A549 (cell line): ENCODE measurements at places on chromosomes 1 and 21. TPM values are rescaled to one million over a fixed set of nuclear protein-coding genes. Genes with fewer than 3 reads are reported as not detected.

- no peak for DNase-seq
Observed at GRCh38 chr1:22556391-22557104, 6.7 kb upstream of the EPHA8 start.

DNA sequence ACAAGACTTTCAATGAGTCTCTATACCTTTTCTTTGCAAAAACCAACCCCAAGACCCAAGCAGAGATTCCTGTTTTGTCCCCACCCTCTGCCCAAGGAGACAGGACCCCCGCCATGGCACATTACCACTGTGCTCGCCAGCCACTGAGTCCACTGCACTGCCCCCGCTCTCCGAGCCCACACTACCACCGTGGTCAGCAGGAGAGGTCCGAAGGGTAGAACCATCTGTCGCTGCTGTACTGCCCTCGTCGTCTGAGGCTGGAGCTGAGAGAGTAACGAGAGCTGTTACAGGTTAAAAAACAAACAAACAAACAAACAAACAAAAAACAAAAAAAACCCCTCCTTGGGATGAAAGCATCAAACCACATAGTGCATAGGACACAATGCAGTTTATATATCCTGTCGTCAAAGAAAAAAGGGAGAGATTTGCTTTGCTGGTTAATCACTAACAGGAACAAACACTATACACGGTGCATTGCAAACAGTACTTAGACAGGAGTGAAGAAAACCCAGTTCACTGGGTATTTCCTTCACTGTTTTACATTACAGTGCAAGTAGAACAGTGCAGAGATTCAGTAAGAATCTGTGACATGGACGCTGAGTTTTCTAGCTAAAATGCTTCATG, 71.0 kb downstream of the UBR4 start:
- no peak for DNase-seq

GRCh38 chr1:105442901-105443300, 1613.6 kb upstream of the PRMT6 start:
- DNase-seq, result no peak

ADCY10 gene
- 0.03 to 0.08 TPM (median 0.04 TPM) in 3 replicates for polyA plus RNA-seq

GRIK3 gene
- polyA plus RNA-seq, result not detected in 3 replicates

- DNase-seq, result no peak
Observed at GRCh38 chr1:34175744-34176143, 963 bp upstream of the C1orf94 start.

DNA sequence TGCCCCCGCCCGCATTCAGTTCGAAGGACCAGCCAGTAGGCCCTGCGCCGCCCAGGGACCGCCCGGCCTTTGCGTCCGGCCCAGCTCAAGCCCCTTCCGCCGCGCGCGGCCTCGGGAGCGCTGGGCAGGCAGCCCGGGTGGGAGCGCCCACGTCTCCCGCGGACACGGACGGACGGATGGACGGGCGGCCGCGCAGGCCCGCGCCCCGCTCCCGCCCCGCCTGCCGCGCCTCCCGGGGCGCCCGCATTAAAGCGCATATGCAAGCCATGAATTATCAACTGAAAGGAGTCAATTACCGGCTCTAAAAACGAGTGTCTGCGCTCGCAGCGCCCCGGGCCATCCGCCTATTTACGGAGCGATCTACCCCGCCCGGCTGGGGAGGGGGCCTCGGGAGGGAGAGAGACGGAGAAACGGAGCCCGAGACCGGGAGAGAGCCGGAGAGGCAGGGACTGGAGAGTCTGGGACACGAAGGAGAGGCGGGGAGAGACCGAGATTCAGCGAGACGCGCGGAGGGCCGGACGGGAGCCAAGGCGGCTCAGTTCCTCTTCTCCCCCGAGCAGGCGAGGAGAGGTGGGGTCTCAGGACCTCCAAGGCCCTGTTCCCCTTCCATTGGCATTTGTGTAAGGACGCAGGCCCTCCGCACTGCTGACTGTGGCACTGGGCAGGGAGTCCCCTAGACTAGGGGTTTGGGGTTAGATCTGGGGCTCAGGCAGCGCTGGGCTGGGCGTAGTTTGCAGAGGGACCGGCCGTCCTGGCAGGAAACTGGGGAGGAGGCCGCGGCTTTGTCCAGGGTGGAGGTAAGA, 41.3 kb upstream of the DMBX1 start:
- DNase-seq, result no peak

BLACAT1 gene
- 0.04 TPM in 1 of 3 replicates, not detected in the others for polyA plus RNA-seq

DNA sequence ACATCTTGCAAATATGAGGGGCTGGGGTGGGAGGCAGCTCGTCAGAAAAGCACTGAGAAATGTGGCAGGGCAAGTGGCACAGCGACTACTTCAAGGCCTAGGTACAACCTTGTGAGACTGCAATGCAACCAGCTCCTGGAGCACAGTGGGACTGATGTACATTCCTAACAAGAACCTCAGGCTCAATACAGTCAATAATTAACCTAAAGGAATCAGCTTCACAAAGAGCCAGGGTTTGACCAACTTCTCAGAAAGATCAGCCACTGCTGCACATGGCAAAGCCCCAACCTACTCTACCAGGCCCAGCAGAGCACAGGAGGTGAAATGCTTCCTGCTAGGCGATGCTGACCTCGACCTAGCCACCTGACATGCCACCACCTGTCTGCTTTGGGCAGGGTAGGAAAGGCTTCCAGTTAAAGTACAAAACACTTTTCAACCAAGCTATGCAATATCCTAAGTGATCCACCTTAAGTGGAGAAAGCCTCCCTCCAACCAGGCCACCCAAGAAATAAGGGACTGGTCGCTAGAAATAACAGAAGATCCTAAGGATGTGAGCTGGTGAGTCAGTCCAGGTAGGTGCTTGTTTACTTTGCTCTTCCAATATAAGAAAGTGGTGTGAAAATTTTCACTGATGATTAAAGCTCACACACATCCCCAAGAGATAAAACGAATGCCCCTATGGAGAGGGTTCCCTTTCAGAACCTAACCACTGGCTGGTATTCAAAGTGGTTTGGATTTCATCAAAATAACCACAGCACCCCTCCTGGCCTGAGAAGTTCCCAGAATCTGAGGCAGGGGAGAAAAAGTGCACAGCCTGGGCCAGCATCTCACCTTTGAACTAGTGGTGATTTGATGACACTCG, 2.1 kb downstream of the RIPK4 start:
- DNase-seq, result no peak

GRCh38 chr21:25625036-25625435, 14.0 kb upstream of the JAM2 start:
- no peak for DNase-seq

LCE2C gene
- not detected in 3 replicates for polyA plus RNA-seq

DNA sequence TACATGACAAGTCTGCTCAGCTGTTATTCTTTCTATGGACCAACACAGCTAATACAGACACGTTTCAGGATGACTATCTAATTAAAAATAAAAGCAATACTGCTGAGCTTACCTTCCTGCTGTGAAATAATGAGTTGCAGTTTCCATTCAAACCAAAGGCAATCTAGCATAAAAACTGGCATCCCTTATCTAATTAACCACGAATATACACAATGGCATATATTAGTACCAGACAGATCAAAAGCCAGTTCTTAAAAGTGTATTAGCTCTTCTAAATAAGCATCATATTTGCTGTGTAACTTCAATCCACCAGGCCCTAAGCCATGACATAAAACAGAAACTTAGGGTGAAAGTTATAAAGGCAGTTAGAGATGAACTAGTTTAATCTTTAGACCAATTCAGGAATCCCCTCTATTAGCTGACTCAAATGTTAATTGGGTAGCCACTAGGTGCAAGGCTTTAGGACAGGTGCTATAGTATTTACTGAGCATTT, 20.6 kb downstream of the TESK2 start:
- no peak for DNase-seq
